ENCODE measurements at places on chromosomes 5 and 9.

GRCh38 chr5:17872204-17872603 is 237.9 kb downstream of the TAF11L14 start:
- no peak for DNase-seq

- no peak for DNase-seq
Measured at GRCh38 chr5:110561510-110561909, 165.0 kb downstream of the TMEM232 start.

GRCh38 chr5:8824371-8824770 is 721.5 kb downstream of the SEMA5A start:
- DNase-seq: no peak

GRCh38 chr9:22088717-22089061 is 79.6 kb upstream of the CDKN2B start:
- DNase-seq: no peak

DNA sequence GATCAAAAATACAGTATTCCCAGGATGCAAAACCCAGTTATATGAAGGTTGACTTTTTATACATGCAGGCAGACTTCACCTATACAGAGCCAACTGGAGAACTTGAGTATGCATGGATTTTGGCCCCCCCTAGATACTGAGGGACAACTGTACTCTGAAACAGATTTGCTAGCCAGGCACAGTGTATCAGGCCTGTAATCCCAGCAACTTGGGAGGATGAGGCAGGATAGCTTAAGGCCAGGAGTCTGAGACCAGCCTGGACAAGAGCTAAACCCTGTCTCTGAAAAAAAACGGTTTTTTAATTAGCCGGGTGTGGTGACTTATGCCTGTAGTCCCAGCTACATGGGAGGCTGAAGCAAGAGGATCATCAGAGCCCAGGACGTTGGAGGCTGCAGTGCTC is 21.9 kb downstream of the PTBP3 start:
- DNase-seq: no peak

- DNase-seq: no peak
Measured at GRCh38 chr9:107389617-107390071, 99.9 kb downstream of the KLF4 start.

DNA sequence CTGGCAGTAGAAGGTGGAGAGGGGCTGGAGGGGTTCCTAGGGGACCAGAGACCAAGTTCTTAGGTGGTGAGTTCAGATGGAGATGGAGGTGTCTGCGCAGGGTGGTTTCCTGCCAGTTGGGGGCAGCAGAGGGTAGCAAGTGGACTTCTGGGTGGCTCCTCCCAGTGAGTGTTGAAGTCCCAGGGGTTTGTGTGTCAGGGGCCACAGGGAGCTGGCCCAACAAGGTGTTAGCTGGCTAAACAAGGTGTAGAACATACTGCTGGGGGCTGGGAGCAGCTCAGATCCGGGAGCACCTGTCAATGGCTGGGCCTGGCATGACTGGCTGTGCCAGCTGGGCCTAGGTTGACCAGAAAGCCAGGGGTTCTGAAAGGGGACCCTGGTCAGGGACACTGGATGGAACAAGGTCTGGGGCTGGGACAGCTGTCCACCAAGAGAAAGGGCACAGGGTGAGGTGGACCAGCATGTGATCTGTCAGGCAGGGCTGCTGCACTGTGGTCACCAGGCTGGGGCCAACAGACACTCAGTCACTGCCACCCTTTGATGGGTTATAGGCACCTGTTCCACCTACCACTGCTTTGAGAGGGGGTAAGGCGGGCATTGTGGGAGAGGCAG is 35.6 kb downstream of the DAB2IP start:
- DNase-seq: no peak

GRCh38 chr9:27785714-27786100 is 212.4 kb upstream of the C9orf72 start:
- DNase-seq: no peak

- DNase-seq: no peak
Measured at GRCh38 chr5:93924628-93925027, 183.2 kb upstream of the POU5F2 start.

DNA sequence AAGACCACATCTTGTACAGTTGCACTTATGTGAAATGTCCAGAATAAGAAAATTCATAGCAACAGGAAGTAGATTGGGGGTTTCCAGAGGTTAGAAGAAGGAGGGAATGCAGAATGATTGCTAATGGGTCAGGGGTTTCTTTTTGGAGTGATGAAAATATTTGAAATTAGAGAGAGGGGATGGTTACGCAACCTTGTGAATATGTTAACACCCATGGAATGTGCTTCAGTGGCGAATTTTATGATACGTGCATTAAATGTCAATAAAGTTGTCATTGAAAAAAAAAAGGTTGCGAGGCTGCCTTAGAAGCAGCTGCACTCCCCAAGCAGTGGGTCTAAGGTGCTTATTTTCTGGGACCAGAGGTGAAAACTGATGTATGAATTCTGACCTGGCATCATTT is 64.4 kb upstream of the SUB1 start:
- DNase-seq: no peak

DNA sequence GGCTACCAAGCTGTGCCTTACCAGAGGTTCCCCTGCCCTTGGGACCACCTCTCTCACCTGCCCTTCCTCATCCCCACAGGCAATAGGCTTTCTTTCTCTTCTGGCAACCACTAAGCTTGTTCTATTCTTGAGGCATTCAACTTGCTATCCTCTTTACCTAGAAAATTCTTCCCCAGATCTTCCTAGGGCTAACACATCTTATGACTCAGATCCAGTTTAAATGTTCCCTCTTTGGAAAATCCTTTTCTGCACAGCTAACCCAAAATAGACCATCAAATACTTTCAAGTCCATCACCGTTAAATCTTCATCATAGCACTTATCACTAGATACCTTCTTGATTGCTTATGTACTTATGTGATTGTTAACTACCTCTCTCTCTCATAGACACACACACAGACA is 93.7 kb downstream of the ENC1 start:
- no peak for DNase-seq

DNA sequence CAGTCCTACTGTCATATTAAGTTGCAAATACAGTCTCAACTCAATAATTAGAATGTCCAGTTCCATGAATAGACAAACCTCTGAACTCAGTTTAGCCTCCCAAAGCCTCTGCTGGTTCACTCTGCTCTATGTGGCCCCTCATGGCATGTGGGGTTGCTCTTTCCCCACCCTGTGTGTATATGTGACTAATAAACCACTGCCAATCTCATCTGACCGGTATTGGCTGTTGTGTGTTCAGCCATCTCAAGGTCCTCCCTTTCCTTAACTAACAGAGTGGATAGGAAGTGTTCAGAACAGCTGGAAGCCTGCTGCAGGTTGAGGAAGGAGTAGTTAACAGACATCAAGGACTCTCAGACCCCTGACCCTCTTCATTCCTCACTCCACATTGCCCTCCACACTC is 55.3 kb downstream of the IL33 start:
- DNase-seq: no peak

GRCh38 chr5:44935871-44936270 is 127.1 kb downstream of the MRPS30 start:
- DNase-seq: no peak

GRCh38 chr9:127313042-127313560 is 48.5 kb downstream of the GARNL3 start:
- DNase-seq: no peak

DNA sequence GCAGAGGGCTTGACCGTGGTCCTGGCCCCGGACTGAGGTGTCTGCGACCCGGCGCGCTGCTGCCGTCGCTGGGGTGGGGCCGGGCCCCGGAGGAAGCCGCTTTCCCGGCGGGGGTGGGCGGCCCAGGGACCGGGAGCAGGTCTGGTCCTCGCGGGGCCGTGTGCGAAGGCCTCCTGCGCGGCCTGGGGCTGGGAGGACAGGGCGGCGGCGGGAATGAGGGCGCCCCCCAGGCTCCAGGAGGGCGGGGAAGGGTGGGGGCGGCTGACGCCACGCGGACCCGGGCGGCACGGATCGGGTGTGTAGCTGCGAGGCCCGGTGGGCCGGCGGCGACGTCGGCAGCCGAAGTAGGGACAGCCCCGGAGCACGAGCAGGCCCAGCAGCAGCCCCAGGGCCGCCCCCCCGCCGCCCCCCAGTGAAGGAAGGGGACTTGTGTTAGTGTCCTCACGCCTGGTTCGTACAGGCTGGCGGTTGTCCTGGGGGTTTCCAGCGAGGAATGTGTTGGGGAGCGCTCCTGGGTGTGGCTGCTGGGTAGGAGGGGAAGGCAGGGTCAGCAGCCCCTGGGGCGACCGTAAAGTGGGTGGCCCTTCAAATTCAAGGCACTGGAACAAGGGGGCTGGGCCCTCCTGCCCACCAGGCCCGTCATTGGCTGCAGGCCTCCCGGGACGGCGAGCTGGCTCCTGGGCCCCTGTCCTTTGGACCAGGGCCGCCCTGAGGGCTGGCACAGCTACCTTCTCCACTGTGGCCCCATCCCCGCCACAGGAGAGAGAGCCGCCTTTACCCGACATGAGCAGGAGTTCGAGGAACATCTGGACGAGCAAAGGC is 597 bp upstream of the TMEM250 start:
- DNase-seq: no peak

GRCh38 chr9:114718801-114719221 is 36.8 kb upstream of the TEX48 start:
- peak; percentile 62 for DNase-seq

GRCh38 chr5:147245381-147246165 is 10.7 kb downstream of the STK32A start:
- no peak for DNase-seq

GRCh38 chr5:15238006-15238405 is 262.0 kb upstream of the FBXL7 start:
- no peak for DNase-seq

- DNase-seq: no peak
Measured at GRCh38 chr5:169050146-169050571, 250.8 kb downstream of the SLIT3 start.

DNA sequence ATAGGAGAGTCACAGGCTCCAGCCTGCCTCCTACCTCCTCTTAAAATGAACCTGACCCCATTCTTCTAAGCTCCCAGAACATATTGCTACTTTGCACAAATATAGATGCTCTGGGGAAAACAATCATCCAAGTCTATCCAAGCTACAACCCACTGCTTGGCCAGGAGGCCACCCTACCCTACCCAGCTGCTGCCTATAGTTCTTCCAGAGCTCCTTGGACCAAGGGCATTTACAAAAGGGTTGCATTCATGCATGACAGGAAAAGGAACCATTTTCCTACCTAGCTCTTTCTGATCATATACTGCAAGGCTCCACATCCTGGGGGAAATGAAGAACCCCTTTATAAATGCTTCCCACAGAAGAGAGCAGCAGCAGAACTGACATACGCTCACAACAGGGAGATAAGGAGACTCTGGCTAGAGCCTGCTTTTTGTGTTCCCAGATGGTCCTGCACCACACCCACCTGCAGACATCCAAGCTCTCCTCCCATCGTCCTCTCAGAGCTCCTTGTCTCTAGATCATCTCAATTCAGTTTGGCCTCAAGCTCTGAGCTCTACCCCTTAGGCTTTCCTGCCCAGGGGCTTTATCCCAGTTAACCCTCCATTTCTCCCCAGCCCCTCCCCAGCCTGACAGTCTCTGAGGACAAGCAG is 185.5 kb downstream of the SPOCK1 start:
- no peak for DNase-seq

- DNase-seq: no peak
Measured at GRCh38 chr5:141343953-141344463, 379 bp downstream of the PCDHGA3 start.

- no peak for DNase-seq
Measured at GRCh38 chr9:85377731-85378289, 363.9 kb downstream of the AGTPBP1 start.

DNA sequence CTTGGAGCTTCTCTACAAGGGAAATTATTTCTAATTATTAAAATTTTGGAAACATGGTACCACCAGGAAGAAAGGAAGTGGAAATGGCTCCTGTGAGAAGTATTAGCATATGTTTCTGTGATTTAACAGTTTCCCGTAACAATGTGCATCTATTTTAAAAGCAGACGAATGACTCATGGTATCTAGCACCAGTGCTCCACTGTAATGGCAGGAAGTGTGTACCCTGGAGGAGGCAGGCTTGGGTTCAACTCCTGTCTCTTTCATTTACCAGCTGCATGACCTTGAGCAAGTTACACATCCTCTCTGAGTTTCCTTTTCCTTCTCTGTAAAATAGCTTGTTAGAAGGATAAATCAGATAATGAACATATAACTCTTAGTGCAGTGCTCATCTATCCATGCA is 41.0 kb upstream of the ANGPTL2 start:
- no peak for DNase-seq

- no peak for DNase-seq
Measured at GRCh38 chr5:59553992-59554391, 339.5 kb downstream of the PDE4D start.

DNA sequence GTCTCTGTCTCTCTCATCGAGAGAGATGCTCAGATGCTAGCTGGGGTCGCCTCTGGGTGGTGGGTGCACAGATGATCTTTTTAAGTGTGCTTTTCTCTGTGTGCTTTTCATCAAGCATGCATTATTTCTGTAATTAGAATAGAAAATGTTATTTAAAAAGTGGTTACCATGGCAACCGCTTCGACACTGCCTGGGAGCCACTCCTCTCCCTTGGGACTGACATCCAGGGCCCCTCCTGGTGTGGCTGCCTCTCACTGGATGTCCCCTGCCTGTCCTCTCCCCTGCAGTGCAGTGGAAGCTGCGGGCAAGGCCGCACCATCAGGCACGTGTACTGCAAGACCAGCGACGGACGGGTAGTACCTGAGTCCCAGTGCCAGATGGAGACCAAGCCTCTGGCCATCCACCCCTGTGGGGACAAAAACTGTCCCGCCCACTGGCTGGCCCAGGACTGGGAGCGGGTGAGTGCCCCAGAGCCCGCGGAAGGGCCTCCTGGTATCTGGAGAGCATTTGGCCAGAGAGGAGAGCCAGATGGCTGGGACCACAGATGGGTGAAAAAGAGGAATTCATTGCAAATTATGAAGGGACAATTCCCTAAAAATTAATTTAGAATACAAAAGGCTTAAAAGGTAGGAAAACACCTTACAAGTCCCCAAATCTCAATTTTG is 34.7 kb downstream of the ADAMTSL2 start:
- DNase-seq: no peak

GRCh38 chr5:128093368-128093767 is 9.8 kb downstream of the SLC12A2 start:
- DNase-seq: no peak

DNA sequence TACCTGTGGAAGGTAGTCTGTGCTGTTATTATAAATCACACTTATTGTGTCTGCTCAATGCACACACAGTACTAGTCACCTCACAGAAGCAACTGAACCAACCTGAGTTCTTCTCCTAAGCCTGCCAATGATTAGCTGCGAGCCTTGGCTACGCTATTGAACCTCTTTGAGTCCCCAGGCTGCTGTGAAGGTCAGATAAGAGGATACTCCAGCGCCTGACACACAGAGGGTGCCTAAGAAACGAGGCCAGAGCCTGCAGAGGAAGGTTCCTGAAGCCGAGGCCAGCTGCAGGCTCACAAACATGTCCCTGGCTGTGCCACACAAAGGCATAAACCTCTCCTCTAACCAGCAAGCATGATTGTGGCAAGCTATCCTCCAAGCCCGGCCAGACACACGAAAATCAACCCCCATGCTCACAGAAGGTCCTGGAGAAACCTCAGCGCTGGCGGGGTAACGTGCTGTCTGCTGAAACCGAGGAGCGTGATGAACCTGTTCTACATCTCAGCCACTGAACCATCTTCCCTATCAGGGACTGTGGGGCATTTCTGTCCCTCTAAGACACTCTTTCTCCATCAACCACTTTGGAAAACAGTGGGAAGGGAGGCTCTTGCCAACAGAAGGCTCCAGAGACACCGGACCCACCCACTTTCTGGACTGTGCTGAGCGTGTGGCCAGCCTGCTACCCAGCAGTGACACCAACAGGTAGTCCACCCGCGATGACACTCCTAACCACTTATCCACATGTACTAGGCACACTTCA is 53.2 kb upstream of the SLC25A51 start:
- DNase-seq: no peak
